ENCODE measurements at places on chromosomes 6 and 20.

GRCh38 chr6:158158748-158159147, 9.3 kb downstream of the SERAC1 start:
- DNase-seq = no peak

DNA sequence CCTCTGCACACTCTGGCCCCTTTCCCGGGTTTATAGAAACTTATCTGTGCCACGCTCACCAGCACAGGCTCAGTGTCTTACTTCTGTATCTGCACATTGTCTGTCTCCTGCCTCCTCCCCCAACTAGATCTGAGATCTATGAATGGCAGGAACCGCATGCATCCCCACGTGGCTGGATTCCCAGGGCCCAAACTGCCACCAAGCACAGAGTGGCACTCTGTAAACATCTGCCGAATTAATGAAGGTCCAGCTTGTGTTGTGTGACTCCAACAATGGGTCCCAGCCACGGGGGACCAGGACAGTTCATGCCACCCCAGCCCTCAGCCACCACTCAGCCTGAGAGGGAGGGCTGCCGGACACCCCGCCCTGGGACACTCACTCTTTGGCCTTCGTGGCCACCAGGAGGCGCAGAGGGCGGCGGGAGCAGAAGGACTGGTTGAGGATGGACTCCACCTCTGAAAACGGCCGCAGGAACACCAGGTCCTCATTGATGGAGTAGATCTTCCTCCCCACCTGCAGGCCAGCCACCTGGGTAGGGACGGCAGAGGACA, 171.1 kb downstream of the PREX1 start:
- DNase-seq = no peak

GRCh38 chr6:71496722-71497033, 208.1 kb downstream of the OGFRL1 start:
- DNase-seq = no peak

- no peak for DNase-seq
Measured at GRCh38 chr6:170292407-170293158, 1.7 kb upstream of the DLL1 start.

- DNase-seq = no peak
Measured at GRCh38 chr6:30154709-30155519, 6.1 kb downstream of the TRIM10 start.

DNA sequence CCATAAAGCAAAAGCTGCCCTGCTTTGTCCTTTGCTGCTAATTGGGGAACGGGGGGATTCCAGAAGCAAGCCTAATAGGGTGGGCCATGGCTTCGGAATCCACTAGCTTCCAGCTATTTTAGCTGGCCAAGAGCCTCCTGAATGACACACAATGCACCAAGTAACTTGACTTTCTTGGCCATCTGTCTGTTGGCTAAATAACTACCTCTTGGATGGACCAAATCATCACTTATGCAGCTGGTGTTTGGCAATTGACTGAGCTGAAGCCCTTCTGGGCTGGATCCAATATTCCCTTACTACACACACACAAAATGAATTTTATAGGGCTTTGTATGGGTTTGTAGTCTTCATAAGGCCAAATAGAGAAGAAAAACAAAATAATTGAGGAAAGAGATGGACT, 8.8 kb upstream of the CBLN4 start:
- DNase-seq = no peak

DNA sequence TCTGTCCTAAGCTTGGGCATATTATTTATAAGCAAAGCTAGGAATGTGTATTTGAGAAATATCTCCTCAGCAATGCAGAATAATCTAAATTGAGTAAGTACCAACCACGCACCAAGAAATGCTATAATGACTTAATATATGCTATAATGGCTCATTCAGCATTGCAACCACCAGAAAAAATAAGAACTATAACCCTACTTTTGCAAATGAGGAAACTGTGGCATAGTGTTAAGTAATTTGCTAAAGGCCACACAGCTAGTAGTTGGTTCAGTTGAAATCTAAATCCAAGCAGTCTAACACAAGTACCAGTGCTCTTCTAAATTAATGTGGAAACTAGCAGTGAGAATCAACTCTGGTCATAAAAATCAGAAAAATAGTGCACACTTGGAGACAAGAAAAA, 35.7 kb downstream of the HBS1L start:
- DNase-seq = no peak

- no peak for DNase-seq
Measured at GRCh38 chr6:45843848-45844521, 171.7 kb downstream of the CLIC5 start.

- DNase-seq = no peak
Measured at GRCh38 chr6:12923644-12924235, 207.2 kb downstream of the PHACTR1 start.

DNA sequence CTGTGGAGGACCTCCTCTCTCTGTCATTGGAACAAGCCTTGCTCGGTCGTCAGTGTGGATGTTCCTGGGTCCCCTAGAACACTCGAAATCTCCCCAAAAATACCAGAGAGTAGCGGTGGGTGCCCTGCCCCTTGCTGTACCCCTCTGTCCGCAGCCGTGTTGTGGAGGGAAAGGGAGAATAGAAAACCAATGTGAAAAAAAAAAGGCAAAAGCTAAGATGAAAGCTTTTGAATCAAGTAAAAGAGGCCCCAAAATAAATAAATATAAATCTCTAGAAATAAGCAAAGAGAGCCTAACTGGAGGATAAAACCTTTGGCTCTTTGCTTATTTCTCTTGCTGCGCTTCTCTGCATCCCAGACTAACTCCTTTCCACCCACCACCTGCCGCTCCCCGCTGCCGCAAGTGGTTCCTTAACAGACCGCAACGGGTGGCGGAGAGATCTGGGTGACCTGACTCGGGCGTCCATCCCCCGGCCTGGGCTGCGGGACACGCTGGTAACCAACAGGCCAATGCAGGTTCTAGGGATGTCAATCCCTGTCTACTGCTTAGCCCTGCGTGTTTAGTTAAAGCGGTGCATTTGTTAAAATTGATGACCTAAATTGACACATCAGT, 110.0 kb downstream of the GPX5 start:
- DNase-seq = no peak

- DNase-seq = no peak
Measured at GRCh38 chr6:157093536-157093935, 229.8 kb downstream of the TMEM242 start.

DNA sequence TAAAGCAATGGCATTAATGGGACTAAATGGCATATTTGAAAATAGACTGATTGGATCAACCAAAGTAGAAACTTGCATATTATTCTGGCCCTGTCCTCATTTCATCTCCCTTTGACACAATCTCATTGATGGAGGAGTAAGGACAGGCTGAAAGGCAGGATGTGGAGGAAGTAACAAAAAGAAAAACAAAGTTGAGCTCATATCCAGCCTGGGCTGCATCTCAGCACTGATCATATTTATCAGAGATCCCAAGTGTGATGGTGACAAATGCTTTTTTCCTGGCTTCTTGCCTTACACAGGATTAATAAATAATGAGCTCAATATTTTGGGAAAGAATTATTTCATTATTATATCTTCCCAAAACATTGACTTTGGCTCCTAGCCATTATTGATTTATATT, 622.7 kb downstream of the CD109 start:
- no peak for DNase-seq

DNA sequence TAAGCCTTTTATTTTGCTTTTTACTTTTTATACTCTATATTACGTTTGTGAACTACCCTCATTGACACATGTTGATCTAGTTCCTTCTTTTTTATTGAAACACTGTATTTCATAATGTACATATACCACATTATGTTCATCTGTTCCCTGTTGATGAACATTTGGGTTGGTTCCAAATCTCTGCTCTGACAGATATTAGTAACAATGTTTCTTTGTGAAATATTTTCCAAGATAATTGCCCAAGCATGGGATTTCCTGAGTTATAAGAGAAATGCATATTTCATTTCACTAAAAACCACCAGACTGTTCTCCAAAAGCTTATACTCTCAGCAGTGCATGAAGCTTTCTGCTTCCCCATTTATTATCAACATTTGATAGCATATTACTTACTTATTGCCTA, 44.2 kb upstream of the TNFRSF21 start:
- no peak for DNase-seq

DNA sequence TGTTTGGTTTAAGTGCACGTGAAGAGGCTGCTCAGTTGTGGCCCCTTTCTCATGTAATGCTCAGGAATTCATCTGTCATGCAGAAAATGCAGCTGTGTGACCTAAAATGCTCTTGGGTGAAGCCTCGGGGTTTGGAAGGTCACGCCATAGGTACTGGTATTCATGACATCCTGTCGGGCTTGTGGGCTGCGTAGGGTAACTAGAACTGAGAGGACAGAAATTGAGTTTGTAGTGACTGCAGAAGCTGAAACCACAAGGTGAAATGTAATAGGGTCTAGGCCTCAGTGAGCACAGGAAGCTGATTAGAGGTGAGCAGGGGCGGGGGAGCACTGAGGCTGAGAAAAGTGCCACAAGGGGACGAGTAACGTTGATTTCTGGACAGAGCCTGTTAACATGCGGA, 128.8 kb downstream of the SOBP start:
- no peak for DNase-seq

- no peak for DNase-seq
Measured at GRCh38 chr20:6976106-6976900, 208.8 kb downstream of the BMP2 start.

DNA sequence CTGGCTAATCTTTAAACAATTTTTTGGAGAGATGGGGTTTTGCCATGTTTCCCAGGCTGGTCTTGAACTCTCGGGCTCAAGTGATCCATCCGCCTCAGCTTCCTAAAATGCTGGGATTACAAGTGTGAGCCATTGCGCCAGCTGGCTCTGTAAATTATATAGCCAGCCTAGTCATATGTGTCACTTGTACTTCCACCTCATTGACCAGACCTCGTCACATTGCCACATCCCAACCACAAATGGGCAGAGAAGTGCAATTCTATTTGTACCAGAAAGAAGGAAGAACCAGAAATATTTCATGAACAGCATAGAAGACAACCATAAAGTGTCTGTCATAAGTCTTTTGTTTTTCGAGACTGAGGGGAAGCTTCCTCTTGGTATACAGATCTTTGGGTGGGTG, 304.9 kb upstream of the RNF24 start:
- DNase-seq = no peak

- no peak for DNase-seq
Measured at GRCh38 chr6:100320686-100321085, 144.0 kb downstream of the SIM1 start.

GRCh38 chr6:25369433-25370177, 90.4 kb downstream of the CARMIL1 start:
- no peak for DNase-seq

GRCh38 chr20:41717483-41717882, 99.3 kb upstream of the CHD6 start:
- no peak for DNase-seq

DNA sequence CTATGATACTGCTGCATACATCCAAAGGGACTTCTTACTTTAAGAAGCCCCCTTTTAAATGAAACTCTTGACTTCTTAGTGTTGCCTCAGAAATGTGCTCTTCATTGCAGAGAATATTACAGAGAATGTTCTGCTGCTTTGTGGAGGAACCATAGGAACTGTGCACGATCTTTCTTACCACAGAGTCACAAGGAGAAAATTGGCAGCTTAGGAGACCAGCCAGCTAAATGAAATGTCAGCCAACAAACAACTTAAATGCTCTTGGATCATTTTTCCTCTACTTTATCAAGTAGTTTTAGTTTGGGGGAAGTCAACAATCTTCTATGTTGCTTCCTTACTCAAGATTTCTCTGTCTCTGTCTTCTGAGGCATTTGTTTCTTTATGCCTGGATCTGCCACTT, 125.9 kb upstream of the MLIP start:
- DNase-seq = no peak

DNA sequence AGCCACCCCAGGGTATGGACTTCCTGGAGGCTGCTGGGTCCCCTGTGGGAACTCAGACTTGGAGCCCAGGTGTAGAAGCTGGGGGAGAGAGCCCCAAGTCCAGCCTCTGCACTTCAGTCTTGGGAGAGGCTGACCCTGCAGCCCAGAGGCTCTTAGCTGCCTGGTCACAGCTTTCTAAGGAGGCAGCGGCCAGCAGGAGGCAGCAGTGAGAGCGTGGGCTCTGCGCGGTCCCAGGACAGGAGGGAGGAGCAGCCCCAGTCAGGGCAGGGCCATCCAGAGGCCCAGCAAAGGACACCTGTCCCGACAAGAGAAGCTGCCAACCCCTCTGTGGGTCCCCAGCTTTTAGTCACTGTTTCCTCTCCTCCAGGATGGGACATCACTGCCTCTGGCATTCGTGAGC, 9.4 kb downstream of the TREML2 start:
- no peak for DNase-seq

- no peak for DNase-seq
Measured at GRCh38 chr20:45378191-45378590, at the start of gene TP53TG5. TP53TG5 (minus strand) TSS chr20:45378325; CDS start chr20:45378236, 89 bp downstream.

DNA sequence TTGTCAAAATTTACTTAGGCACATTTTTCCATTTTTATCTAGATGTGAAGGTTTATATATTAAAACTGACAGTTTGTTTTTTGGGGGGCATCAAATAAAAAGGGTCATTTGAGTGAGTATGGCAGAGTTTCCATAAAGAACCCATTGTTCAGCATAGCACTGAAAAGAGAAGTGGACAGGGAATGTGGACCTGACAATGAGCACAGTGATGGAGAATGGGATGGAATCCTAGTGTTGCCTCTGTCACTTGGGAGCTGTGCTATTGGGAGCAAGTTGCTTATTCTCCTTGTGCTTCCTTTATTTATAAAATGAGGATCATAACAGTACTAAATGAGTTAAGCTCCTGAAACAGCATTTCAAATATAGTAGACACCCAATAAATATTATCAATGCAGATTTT, 130.7 kb upstream of the SIM1 start:
- DNase-seq = no peak

- DNase-seq = no peak
Measured at GRCh38 chr6:121161886-121162285, 172.4 kb downstream of the TBC1D32 start.

- DNase-seq = no peak
Measured at GRCh38 chr6:143457563-143458359, 7.2 kb downstream of the PEX3 start.

GRCh38 chr6:26028746-26029569, 58.3 kb upstream of the HFE start:
- DNase-seq = no peak

- DNase-seq = no peak
Measured at GRCh38 chr6:75539136-75539535, 45.5 kb upstream of the FILIP1 start.

DNA sequence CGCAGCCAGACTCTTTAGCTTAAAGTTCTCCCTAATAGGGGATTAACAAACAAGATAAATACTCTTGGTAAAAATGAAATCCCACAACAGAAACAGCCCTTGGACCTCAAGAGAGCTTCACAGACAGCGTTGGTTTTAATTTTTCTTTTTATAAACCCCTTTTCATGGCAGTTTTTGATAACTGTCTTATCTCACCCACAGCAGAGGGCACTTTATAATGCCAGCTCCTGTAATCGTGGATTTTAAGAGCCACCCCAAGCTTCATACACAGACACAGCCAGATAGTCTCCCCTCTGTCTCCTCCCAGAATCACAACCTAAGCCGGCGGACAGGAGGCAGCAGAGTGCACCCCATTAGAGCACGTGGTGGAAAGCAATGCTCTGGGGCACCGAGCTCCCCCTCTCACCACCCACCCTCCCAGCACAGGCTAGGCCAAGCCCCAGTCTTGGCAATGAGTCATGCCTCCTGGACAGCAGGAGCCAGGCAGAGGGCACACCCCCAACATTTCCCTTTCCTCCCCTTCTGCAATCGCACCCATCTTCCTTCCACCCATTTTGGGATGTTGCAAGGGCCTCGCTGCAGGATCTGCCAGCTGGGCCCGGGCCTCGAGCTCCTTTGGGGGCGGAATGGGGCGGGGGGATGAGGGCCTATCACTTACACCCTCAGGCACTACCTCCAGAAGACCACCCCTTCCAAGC, 2.4 kb downstream of the JAG1 start:
- DNase-seq = no peak

Measured in activated gamma-delta T cell (primary cell).